ENCODE measurements at places on chromosomes 7 and 10. TPM values are rescaled to one million over a fixed set of nuclear protein-coding genes. Genes with fewer than 3 reads are reported as not detected.
A peak's percentile ranks its signal among the peaks of the same experiment; 100 is the strongest.

Gene TMEM130
- 3.7 TPM for polyA plus RNA-seq

Gene HECW1
- 0.04 TPM for polyA plus RNA-seq

Gene OR2A42
- not detected for polyA plus RNA-seq

Gene IFIT2
- 1.6 TPM for polyA plus RNA-seq

Gene DYNC1I1
- 5.5 TPM for polyA plus RNA-seq

Gene LLCFC1
- not detected for polyA plus RNA-seq

DNA sequence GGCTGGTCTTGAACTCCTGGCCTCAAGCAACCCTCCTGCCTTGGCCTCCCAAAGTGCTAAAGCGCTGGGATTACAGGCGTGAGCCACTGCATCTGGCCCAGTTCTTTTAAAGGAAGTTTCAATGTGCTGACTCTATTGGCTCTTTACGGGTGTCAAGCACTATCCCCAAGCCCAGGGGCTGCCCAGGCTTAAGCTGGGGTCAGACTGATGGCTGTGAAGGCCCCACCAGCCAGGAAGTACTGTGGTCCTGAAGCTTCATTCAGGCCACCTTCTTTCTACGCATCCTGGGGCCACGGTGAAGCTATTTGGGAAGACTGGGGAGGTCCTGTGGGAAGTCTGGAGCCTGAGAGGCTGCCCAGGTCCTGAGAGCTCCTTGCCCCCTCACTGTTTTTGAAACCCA is 8.0 kb downstream of the GPR15LG start:
- H3K4me1 ChIP-seq, result no peaks in the 10 kb centered on the region
- H3K27ac ChIP-seq, result no peak overlapping the region
- H3K27me3 ChIP-seq, result no peaks in the 10 kb centered on the region
- DNase-seq, result no peak
- H3K36me3 ChIP-seq, result no peaks in the 10 kb centered on the region
- no peak overlapping the region for H3K4me3 ChIP-seq

- H3K4me1 ChIP-seq, result no peaks in the 10 kb centered on the region
- H3K36me3 ChIP-seq, result no peaks in the 10 kb centered on the region
- no peak overlapping the region for H3K27ac ChIP-seq
- H3K27me3 ChIP-seq, result no peaks in the 10 kb centered on the region
- DNase-seq, result no peak
Measured at GRCh38 chr7:132164558-132165125, 411.6 kb downstream of the PLXNA4 start.

DNA sequence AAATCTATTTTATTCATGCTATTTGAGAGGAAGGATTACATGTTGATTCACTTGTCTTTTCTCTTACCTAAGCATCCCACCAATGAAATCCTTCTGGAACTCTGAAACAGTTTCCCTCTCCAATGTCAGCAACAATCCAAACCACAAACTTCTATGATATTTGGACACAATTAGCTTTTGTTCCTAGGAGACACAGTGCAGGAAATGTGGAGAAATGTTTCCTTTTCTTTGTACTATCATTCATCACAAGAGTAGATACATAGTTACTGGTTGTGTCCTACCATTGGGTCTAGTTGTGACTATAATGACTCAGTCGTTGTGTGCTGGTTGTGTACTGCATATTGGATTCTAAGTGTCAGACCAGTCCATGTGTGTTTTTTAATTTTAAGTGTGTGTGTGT is 156.8 kb upstream of the MAGI2 start:
- no peak for DNase-seq
- H3K4me1 ChIP-seq, result no peaks in the 10 kb centered on the region
- no peaks in the 10 kb centered on the region for H3K27me3 ChIP-seq
- H3K27ac ChIP-seq, result no peak overlapping the region
- H3K4me3 ChIP-seq, result no peak overlapping the region
- no peaks in the 10 kb centered on the region for H3K36me3 ChIP-seq

DNA sequence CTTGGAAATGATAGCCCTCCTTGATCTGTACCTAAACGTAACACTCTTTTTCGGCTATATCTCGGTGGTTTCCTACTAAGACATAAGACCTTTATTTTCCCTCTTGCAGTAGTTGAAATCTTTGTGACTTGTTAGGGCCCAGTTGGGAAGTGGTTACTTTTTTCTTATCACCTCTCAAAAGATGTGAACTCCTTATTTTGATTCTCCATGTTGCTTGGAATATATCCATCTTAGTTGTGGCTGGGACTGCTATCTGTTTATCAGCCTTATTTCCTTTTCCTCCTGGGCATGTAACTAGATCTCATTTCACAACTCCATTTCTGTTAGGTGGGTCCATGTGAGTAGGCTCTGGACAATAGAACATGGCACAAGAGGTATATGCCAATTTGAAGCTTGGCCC is 4.1 kb upstream of the CPED1 start:
- no peaks in the 10 kb centered on the region for H3K36me3 ChIP-seq
- H3K4me3 ChIP-seq, result no peak overlapping the region
- H3K4me1 ChIP-seq, result no peaks in the 10 kb centered on the region
- no peak for DNase-seq

DNA sequence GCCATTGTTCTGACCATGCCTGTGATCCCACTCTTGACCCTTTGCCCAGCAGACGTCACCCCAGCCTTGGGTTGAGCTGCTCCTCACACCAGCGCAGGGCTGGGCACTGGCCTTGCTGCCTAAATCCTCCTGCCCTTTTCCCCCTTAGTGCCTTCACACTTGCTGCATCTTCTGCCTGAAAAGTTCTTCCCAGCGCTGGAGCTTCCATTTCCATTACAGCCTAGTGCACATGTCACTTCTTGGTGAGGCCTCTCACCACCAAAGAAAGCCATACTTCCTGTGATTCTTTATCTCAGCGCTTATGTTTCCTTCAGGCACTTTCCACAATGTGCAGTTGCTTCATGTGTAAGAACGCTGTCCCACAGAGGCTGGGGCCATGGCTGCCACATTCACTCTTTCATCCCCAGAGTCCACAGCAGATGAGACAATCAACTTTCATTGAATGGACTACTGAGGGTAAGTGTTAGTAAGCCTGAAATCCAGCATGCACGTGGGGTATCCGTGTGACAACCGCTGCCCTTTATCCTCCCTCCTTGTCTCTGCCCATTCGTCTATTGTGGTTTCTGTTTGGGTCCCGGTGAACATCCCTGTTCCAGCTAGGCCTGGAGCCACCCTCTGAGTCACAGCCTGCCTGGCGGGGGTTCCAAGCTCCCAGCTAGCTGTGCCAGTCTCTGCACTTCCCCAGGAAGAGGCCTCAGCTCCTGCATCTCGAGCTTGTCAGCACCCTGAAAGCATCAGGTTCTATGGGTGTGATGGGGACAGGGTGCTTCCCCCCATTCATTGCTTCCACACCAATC is 37.3 kb downstream of the ADRA2A start:
- H3K36me3 ChIP-seq, result no peaks in the 10 kb centered on the region
- no peaks in the 10 kb centered on the region for H3K4me1 ChIP-seq
- H3K27ac ChIP-seq, result no peak overlapping the region
- no peaks in the 10 kb centered on the region for H3K27me3 ChIP-seq

- no peak overlapping the region for H3K4me3 ChIP-seq
- H3K4me1 ChIP-seq, result peaks cover 2% of the 10 kb centered on the region
- no peak for DNase-seq
- H3K36me3 ChIP-seq, result no peaks in the 10 kb centered on the region
- no peak overlapping the region for H3K27ac ChIP-seq
- no peaks in the 10 kb centered on the region for H3K27me3 ChIP-seq
Measured at GRCh38 chr10:92248566-92248965, 42.3 kb downstream of the CPEB3 start.

- no peaks in the 10 kb centered on the region for H3K36me3 ChIP-seq
- H3K4me1 ChIP-seq, result no peaks in the 10 kb centered on the region
- H3K4me3 ChIP-seq, result no peak overlapping the region
- no peak for DNase-seq
- H3K27me3 ChIP-seq, result no peaks in the 10 kb centered on the region
Measured at GRCh38 chr7:95859429-95859828, 87.1 kb downstream of the DYNC1I1 start.

GRCh38 chr7:14698239-14698638 is 204.3 kb downstream of the DGKB start:
- H3K27ac ChIP-seq, result no peak overlapping the region
- H3K27me3 ChIP-seq, result no peaks in the 10 kb centered on the region
- H3K36me3 ChIP-seq, result no peaks in the 10 kb centered on the region
- no peaks in the 10 kb centered on the region for H3K4me1 ChIP-seq
- no peak for DNase-seq

GRCh38 chr7:134047675-134048074 is 79.5 kb upstream of the LRGUK start:
- H3K27ac ChIP-seq, result no peak overlapping the region
- H3K4me1 ChIP-seq, result no peaks in the 10 kb centered on the region
- no peaks in the 10 kb centered on the region for H3K27me3 ChIP-seq
- no peaks in the 10 kb centered on the region for H3K36me3 ChIP-seq
- no peak overlapping the region for H3K4me3 ChIP-seq

GRCh38 chr10:69734797-69735468 is 66.8 kb upstream of the COL13A1 start:
- H3K4me3 ChIP-seq, result no peak overlapping the region
- no peak for DNase-seq
- H3K27ac ChIP-seq, result no peak overlapping the region
- no peaks in the 10 kb centered on the region for H3K4me1 ChIP-seq

DNA sequence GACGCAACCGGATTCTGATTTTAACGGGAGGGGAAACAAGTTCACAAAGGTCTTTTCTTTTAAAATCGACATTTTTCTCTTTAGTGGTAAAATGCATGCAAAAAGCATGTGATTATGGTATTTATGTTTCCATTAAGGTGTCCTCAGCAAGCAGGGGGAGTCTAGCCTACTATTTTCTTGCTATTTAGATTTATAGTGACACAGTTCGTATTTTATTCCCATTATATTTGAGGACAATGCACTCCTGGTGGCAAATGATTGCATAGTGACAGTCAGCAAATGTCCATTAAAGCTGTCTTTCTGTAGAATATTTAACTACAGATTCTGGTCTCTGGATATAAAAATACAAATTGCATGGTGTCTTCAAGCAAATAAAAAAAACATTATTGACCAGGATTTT is 554.2 kb downstream of the PARD3 start:
- H3K4me3 ChIP-seq, result no peak overlapping the region
- H3K27me3 ChIP-seq, result no peaks in the 10 kb centered on the region
- no peak overlapping the region for H3K27ac ChIP-seq
- DNase-seq, result no peak
- H3K4me1 ChIP-seq, result no peaks in the 10 kb centered on the region

- H3K27me3 ChIP-seq, result peaks cover 26% of the 10 kb centered on the region
- no peak overlapping the region for H3K4me3 ChIP-seq
- DNase-seq, result no peak
- no peaks in the 10 kb centered on the region for H3K36me3 ChIP-seq
- no peak overlapping the region for H3K27ac ChIP-seq
Measured at GRCh38 chr10:123991611-123992570, 100.3 kb upstream of the CPXM2 start.

DNA sequence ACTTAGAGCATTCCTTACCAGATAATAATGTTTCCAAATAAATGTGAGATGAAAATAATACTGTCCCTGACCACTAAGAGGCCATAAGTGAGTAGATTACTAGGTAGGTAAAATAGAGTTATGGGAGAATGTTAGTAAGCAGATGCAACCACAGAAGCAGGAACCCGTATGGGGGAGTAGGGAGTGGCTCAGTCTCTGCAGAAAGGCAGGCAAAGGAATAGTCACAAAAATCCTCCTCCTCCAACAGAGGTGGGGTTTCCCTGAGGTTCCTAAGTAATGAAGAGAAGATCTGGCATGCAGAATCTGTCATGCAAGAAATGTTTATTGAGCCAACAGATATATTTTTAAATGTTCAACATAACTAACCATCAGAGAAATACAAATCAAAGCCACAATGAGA is 9.0 kb upstream of the YAE1 start:
- H3K4me1 ChIP-seq, result no peaks in the 10 kb centered on the region
- H3K4me3 ChIP-seq, result no peak overlapping the region
- no peaks in the 10 kb centered on the region for H3K27me3 ChIP-seq
- no peak overlapping the region for H3K27ac ChIP-seq
- no peaks in the 10 kb centered on the region for H3K36me3 ChIP-seq

DNA sequence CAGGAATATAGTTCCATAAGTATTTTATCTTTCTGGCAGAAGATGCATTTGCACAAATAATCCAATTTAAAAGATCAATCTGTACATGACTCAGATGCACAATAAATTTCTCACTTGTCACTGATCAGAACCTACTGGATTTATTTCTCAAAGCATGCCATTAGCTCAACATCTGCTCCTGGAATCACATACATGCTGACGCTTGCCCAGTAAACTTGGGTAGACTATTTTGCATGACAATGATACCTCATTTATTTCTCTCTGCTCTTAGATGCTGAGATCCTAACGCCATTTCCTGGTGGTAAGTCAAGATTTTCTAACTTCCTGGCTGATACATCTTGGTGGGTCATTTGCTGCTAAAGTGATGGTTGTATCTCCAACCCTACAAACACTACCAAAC is 33.8 kb upstream of the C10orf120 start:
- no peak for DNase-seq
- H3K4me1 ChIP-seq, result no peaks in the 10 kb centered on the region
- no peak overlapping the region for H3K27ac ChIP-seq
- H3K4me3 ChIP-seq, result no peak overlapping the region

DNA sequence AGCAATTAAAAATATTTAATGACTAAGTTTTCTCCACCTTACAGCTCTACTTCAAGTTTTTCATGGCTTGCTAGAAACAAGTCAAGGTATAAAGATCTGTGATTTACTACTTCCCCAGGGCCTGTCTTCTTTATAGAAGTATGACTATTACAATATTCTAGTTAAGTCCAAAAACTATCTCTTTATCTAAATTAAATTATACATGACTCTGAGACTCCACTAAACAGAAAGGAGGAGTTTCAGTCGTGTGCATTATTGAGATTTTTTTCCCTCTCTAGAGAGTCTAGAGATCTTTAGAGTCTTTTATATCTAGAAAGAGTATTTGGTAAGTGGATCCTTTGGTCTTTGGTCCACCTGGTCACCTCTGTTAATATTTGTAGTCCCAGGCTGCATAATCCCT is 100.7 kb downstream of the SEMA3E start:
- H3K36me3 ChIP-seq, result no peaks in the 10 kb centered on the region
- H3K27ac ChIP-seq, result no peak overlapping the region
- H3K4me1 ChIP-seq, result no peaks in the 10 kb centered on the region
- no peak for DNase-seq

- no peaks in the 10 kb centered on the region for H3K4me1 ChIP-seq
- no peaks in the 10 kb centered on the region for H3K27me3 ChIP-seq
- DNase-seq, result no peak
- H3K36me3 ChIP-seq, result peaks cover 22% of the 10 kb centered on the region
Measured at GRCh38 chr7:55140221-55140940, 121.6 kb downstream of the EGFR start.

GRCh38 chr7:45591101-45591906 is 17.1 kb downstream of the ADCY1 start:
- no peak overlapping the region for H3K27ac ChIP-seq
- no peak overlapping the region for H3K4me3 ChIP-seq
- H3K36me3 ChIP-seq, result no peaks in the 10 kb centered on the region
- no peaks in the 10 kb centered on the region for H3K27me3 ChIP-seq

- no peaks in the 10 kb centered on the region for H3K27me3 ChIP-seq
- no peak for DNase-seq
- H3K36me3 ChIP-seq, result no peaks in the 10 kb centered on the region
- no peak overlapping the region for H3K27ac ChIP-seq
- no peak overlapping the region for H3K4me3 ChIP-seq
Measured at GRCh38 chr10:79270466-79271246, 76.6 kb upstream of the PPIF start.

- H3K4me1 ChIP-seq, result peaks cover 13% of the 10 kb centered on the region
- H3K27ac ChIP-seq, result peak overlapping the region; percentile 56
- peak overlapping the region; percentile 88 for H3K4me3 ChIP-seq
- no peak for DNase-seq
Measured at GRCh38 chr7:103297837-103298179, 573 bp downstream of the PMPCB start.
